Activated naive CD4-positive, alpha-beta T cell (primary cell): ENCODE measurements at places on chromosomes 5 and 9.

GRCh38 chr9:94303321-94303720 is 25.1 kb downstream of the NUTM2F start:
- no peak for DNase-seq

GRCh38 chr9:84411683-84412267 is 71.2 kb upstream of the SLC28A3 start:
- DNase-seq: no peak

- no peak for DNase-seq
Measured at GRCh38 chr5:36613241-36613640, 6.8 kb downstream of the SLC1A3 start.

GRCh38 chr9:89813482-89813881 is 208.7 kb downstream of the GADD45G start:
- no peak for DNase-seq

- no peak for DNase-seq
Measured at GRCh38 chr9:38276771-38277439, 115.6 kb upstream of the ALDH1B1 start.

GRCh38 chr9:71637926-71638325 is 130.4 kb downstream of the CEMIP2 start:
- DNase-seq: no peak
